ENCODE measurements at places on chromosomes 12 and 14.

DNA sequence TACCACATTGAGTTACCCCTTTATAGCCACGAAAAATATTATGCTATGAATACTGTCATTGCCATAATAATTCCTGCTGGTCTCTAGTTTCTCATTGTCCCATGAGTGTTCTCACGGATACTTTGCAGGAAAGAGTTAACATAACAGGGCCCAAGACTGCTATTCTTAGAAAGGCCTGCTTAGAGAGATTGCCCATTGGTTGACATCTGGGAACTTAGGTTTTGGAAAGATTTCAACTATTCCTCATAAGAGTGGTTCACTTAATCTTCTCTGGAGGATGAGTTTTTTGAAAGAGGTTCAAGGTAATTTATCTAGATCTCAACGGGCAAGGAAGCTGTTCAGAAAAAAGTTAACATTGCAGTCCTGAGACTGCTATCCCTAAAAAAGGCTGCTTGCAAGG lies 18.4 kb upstream of the PRPF39 start:
- no peak for DNase-seq

- no peak for DNase-seq
Observed at GRCh38 chr14:76844223-76844622, 18.0 kb downstream of the LRRC74A start.

- no peak for DNase-seq
Observed at GRCh38 chr12:12983420-12984035, 16.5 kb downstream of the HEBP1 start.

DNA sequence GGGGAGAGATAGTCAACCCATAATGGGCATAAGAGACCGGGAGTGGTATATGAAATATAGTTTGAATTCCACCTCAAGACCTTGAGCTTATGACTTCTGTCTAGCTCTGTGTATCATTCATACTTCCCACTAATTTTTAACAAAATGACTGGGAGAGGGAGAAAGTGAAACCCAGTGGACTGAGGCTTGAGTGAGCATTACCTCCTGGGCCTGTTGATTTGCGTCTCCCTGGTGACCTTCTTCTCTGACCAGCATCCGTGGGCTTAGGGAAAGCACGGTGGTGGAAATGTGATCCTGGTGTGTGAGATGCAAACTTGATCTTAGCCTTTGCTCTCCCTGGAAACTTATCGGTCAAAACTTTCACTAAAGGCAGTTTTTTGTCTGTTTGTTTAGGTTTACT lies 207.9 kb upstream of the BCL2L14 start:
- no peak for DNase-seq

DNA sequence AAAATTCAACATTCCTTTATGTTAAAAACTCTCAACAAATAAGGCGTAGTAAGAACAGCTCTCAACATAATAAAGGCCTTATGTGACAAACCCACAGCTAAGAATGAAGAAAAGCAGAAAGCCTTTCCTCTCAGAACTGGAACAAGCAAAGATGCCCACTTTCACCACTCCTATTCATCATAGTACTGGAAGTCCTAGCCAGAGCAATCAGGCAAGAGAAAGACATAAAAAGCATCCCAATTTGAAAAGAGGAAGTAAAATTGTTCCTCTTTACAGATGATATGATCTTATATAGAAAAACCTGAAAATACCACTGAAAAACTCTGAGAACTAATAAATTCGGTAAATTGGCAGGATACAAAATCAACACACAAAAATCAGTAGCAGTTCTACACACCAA lies 52.1 kb downstream of the STON2 start:
- no peak for DNase-seq

DNA sequence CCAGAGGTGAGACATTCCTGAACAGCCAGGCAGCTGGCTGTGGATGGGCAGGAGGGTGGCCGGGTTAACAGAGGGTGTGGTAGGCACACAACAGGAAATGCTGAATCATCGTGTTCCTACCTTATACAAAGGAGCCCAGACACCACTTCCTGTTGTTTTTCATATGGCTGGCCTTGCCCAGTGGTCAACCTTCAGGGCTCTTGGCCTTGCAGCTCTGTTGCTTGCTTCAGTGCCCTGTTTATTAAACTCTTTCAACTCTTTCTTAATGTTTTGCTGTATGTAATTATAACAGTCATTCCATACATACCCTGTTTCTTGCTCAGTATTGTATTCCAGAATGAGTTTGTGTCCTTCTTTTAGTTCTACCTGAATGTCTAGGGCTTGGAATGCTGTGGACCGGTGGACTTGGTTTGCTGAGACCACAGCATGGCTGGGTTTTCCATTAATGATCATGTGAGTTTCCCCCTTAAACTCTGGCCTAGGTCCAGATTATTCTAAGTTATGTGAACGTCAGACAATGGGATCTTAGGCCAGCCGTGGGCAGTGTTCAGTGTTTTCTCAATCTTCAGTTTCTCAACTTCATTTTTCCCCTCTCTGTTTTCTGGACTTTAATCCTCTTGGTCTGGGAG lies 11.9 kb downstream of the CFAP54 start:
- no peak for DNase-seq

DNA sequence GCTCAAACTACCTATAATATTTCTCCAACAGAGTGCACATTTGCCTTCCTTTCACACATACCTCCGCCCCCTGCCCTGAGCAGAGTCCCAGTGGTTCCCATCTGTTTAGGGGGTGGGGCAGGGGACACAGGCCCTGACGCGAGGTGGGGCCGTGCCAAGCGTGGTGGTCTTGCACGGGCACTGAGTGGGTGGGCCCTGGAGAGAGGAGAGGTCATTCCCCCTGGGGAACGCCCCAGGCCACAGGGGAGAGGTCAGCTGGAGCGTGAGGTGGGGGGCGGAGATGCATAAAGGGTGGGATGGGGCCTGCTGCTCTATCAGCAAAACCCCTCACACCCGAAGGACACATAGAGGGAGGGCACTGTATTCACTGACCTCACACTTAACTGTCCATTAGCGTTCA lies 441.9 kb downstream of the TMEM121 start:
- DNase-seq: no peak

GRCh38 chr14:79415726-79416125 lies 795.6 kb downstream of the DIO2 start:
- DNase-seq: no peak

GRCh38 chr14:94227029-94227428 lies 52.9 kb downstream of the PPP4R4 start:
- DNase-seq: no peak

DNA sequence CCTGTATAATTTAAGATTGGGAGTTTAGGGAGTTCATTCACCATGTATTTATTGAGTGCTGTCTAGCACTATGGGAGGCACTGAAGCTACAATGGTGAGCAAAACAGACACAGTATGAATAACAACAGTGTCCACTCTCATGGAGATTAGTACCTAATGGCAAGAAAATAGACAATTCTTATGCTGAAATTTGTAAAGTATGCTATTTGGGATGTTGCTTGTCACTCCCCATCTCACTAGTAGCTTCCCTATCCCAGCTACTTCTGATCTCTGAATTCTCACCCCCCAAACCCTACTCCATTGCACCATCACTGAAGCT lies 4.0 kb downstream of the GDF11 start:
- no peak for DNase-seq

- no peak for DNase-seq
Observed at GRCh38 chr14:22569737-22570131, 19.3 kb downstream of the DAD1 start.

DNA sequence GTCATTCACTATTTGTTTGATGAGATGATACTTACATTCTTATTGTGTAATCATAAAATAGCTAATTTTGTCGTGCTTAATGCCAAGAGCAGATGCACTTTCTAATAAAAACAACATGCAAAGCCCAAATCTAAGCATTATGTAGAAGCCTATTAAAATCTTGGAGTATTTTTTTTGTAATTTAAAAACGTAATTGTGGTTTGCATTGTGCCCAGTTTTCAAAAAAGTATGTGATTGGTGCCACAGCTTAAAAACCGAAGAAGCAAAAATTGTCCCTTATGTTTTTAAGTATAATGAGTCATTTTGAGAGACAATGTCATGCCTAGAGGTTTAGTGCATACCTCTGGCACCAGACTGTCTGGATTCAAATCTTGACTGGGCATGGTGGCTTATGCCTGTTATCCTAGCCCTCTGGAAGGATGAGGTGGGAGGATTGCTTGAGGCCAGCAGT lies 464.8 kb upstream of the RGS6 start:
- no peak for DNase-seq

GRCh38 chr12:49789992-49790391 lies 38.2 kb downstream of the NCKAP5L start:
- DNase-seq: no peak

GRCh38 chr14:101098641-101099040 lies 195.1 kb upstream of the RTL1 start:
- no peak for DNase-seq

DNA sequence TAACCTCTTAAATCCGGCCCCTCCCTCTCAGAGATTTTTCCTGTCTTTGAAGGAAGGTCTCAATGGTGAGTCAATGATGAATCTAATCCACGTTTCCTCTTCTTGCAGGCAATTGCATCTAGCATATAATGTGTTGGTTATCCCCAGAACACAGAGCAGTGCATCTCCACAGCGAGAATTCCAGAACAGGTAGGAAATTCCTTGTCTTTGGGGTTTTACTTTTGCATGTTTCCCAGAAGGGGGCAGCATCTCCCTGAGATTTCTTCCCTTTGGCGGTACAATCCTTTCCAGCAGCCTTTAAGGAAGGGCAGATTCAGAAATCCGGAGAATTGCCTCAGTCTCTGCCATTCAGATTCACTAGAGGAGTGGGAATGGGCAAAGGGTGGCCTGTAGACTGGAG lies 128.0 kb downstream of the KCNA5 start:
- DNase-seq: no peak

GRCh38 chr14:91315844-91316267 lies 71.4 kb upstream of the GPR68 start:
- no peak for DNase-seq

- DNase-seq: no peak
Observed at GRCh38 chr12:82883394-82884355, 197.0 kb downstream of the TMTC2 start.

GRCh38 chr14:77889971-77890442 lies 90.1 kb downstream of the ADCK1 start:
- DNase-seq: no peak

DNA sequence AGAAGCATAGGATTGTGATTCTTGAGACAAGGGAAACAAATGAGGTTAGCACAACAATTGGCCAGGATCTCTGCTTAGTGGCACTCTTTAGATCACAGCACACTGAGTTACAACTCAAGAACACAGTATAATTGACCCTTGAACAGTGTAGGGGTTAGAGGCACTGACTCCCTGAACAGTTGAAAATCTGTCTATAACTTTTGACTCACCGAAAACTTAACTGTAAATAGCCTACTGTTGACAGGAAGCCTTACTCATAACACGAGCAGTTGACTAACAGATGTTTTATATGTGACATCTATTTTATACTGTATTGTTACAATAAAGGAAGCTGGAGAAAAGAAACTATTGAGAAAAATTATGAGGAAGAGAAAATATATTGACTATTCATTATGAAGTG lies 296.1 kb downstream of the RERGL start:
- DNase-seq: no peak

DNA sequence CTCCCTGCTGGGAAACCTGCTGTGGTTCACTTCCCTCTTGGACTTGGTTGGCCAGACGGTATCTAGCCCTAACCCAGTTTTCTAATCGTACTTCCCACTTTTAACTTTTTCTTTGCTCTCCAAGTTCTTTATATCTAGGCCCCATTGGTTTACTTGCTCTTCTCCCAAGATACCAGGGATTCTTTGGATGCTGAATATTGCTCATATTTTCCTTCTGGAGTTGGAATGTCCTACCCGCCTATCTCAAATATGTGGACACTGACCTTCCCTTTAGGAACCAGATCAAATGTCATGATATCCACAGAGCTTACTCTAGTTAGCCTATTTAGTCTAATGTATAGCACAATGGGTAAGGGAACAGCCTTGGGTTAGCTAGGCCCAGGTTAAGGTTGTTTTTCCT lies 228.6 kb downstream of the DACT1 start:
- DNase-seq: no peak

DNA sequence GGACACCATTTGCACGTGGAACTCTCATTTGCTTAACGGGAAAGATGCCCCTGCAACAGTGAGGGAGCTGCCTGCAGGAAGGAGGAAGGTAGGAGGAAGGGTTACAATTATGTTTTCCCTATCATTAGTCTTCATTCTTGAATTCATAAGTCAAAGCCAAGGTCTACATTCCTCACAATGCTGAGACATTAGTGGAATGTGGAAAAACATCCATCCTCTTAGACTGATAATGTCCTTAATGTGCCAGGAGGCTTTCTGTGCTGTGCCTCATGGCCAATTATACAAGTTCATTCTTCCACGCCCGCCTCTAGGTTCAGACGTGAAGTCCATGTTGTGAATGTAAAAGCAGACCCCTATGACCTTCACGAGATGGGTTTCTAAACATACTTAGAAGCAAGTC lies 1212.4 kb upstream of the TMEM132C start:
- no peak for DNase-seq

GRCh38 chr14:68822132-68822651 lies 29.3 kb upstream of the ZFP36L1 start:
- no peak for DNase-seq

- DNase-seq: no peak
Observed at GRCh38 chr14:58072288-58073071, 79.5 kb downstream of the ARMH4 start.

DNA sequence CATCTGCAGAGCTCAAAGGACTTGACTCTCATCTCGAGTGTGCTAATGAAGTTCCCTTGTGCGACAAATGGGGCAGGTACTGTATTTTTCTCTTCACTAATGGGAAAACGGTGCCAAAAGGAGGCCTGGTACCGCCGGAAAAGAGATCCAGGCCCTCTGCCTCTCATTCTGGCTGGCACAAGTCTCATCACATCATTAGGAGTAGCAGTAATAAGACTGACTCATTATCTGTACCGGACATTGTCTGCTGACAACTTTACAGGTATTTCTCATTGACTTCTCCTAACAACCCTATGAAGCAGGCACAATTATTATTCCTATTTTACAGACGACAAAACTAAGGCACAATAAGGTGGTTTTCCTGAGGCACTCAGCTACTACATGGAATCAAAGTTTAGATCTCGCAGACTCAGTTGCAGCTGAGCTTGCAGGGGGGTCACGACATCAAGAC lies 668 bp downstream of the APPL2 start:
- no peak for DNase-seq

- DNase-seq: no peak
Observed at GRCh38 chr12:121657305-121658008, 12.0 kb downstream of the MORN3 start.

DNA sequence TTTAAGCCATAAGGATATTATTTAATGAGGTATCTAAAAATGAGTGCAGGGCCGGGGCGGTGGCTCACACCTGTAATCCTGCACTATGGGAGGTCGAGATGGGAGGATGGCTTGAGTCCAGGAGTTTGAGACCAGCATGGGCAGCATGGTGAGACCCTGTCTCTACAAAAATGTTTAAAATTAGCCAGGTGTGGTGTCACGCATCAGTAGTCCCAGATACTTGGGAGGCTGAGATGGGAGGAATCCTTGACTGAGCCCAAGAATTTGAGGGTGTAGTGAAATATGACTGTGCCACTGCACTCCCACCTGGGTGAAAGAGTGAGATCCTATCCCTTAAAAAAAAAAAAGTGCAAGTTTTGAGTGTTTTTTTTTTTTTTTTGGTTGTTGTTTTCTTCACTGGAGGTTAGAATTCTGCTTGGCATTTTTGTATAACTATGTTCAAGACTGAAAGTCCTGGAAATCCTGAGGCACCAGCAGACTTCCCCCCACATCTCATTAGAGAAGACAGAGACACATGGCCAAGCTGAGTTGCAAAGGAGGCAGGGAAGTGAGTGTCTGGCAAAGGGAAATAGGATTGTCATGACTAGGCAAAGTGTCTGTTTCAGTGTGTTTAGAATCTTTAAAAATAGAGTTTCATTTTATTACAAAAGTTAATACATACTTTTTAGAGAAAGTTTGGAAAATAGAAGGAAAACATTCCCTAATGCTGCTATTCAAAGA lies 53.5 kb upstream of the DUSP6 start:
- no peak for DNase-seq

- DNase-seq: no peak
Observed at GRCh38 chr12:129772501-129773493, 131.0 kb downstream of the TMEM132D start.
